Hepatocyte (in vitro differentiated cells): ENCODE measurements at places on chromosomes 2 and 18. TPM values are rescaled to one million over a fixed set of nuclear protein-coding genes. Genes with fewer than 3 reads are reported as not detected.

DNA sequence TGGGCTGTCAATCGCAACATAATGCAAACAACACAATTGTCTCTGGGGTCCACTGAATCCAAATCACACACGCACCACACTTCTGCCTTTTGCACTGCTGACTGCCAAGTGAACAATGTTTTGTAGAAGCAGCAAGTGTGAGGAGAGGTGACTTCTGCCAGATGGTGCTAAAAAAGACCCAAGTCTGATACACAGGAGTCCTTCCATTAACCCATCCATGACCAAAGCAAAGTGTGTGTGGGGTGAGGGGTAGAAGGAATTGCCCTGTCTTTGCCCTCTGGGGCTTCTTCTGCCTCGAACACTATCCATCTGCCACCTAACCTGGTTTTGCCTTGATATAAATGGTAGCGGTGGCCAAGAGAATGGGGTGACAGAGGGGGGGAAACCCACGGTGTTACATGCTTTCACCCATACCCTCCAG, 50.0 kb downstream of the C2orf42 start:
- H3K27ac ChIP-seq, result peak overlapping the region; percentile 99
- no peaks in the 10 kb centered on the region for H3K36me3 ChIP-seq
- H3K4me1 ChIP-seq, result peaks cover 26% of the 10 kb centered on the region
- no peak overlapping the region for H3K4me3 ChIP-seq
- no peaks in the 10 kb centered on the region for H3K27me3 ChIP-seq
- no peak for DNase-seq

ZEB2 gene
- polyA plus RNA-seq, result 17.2 and 17.8 TPM in 2 replicates

DNA sequence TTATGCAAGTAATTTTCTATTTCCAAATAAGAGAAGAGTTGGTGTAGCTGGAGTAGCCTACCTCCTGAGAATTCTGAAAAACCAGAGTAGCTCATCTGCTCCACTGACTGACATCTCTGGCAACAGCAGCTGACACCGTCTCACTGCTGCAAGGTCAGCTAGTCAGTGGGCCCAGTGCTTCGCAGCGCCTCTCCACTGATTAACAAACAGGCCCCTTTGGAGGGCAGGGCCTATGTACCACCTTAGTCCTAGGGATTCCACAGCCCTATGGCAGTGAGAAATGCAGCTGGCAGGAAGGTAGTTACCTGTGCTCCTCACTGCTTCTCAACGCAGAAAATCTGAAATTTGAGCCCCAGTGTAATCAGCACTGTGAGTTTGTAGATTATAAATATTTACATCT, 97.5 kb downstream of the DLGAP1 start:
- peaks cover 9% of the 10 kb centered on the region for H3K4me1 ChIP-seq
- DNase-seq, result no peak
- no peak overlapping the region for H3K4me3 ChIP-seq
- H3K27ac ChIP-seq, result no peak overlapping the region
- peaks cover 16% of the 10 kb centered on the region for H3K27me3 ChIP-seq

GRCh38 chr2:161104054-161104553, 56.1 kb upstream of the TANK start:
- H3K27me3 ChIP-seq, result no peaks in the 10 kb centered on the region
- DNase-seq, result no peak
- peaks cover 9% of the 10 kb centered on the region for H3K4me1 ChIP-seq
- H3K36me3 ChIP-seq, result no peaks in the 10 kb centered on the region

- DNase-seq, result no peak
- H3K27ac ChIP-seq, result no peak overlapping the region
Measured at GRCh38 chr18:13173578-13174145, 44.9 kb upstream of the LDLRAD4 start.

REEP1 gene
- polyA plus RNA-seq, result 20.8 and 21.5 TPM in 2 replicates

UGT1A4 gene
- polyA plus RNA-seq, result not detected in 2 replicates

- no peaks in the 10 kb centered on the region for H3K27me3 ChIP-seq
- no peak for DNase-seq
- H3K27ac ChIP-seq, result no peak overlapping the region
- no peaks in the 10 kb centered on the region for H3K36me3 ChIP-seq
Measured at GRCh38 chr2:109435901-109436598, 177.7 kb downstream of the SEPTIN10 start.

DNA sequence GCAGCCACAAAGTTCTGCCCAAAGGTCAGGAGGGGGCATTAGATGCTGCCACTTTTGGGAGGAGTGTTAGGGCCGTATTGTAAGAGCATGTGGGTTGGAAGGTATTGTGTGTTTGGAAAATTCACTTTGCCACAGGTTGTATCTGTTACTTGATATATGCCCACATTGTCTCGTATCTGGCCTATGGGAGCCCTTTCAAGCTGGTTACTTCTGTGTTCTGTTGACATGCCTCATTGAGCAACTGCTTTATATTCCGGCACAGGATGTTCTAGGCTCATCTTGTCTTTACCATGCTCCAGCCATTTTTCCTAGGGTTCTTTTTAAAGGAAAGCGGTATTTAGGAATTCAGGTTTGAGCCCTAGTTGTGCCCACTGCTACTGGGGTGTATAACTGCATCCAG, 6.0 kb downstream of the ADNP2 start:
- H3K4me3 ChIP-seq, result no peak overlapping the region
- no peak for DNase-seq
- H3K27me3 ChIP-seq, result no peaks in the 10 kb centered on the region
- no peak overlapping the region for H3K27ac ChIP-seq
- H3K4me1 ChIP-seq, result peaks cover 16% of the 10 kb centered on the region
- H3K36me3 ChIP-seq, result no peaks in the 10 kb centered on the region

GRCh38 chr2:60303680-60304079, 249.8 kb downstream of the BCL11A start:
- H3K4me3 ChIP-seq, result no peak overlapping the region
- DNase-seq, result no peak
- H3K4me1 ChIP-seq, result peaks cover 11% of the 10 kb centered on the region
- H3K36me3 ChIP-seq, result no peaks in the 10 kb centered on the region
- no peak overlapping the region for H3K27ac ChIP-seq

- H3K27me3 ChIP-seq, result no peaks in the 10 kb centered on the region
- H3K27ac ChIP-seq, result no peak overlapping the region
- no peaks in the 10 kb centered on the region for H3K36me3 ChIP-seq
Measured at GRCh38 chr2:12694990-12695774, 21.6 kb upstream of the TRIB2 start.

DNA sequence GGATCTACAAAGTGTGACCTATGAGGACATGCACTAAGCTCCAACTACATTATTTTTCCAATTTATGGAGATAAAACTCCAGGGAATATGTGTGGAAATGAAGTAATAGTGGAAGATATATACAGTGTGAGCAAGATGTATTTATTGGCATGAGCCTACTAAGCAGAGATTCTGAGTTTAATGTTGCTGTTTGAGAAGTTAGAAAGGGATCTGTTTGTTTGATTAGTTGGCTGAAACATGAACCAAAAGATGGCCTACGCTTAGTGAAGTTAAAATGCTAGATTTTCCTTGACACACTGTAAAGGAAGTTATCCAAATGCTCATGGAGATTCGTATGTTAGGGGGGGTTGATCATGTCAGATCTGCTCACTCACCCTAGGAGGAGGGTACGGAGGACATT, 621.7 kb downstream of the TMEM182 start:
- no peaks in the 10 kb centered on the region for H3K4me1 ChIP-seq
- no peak overlapping the region for H3K27ac ChIP-seq
- DNase-seq, result no peak
- no peaks in the 10 kb centered on the region for H3K27me3 ChIP-seq
- H3K4me3 ChIP-seq, result no peak overlapping the region

DNA sequence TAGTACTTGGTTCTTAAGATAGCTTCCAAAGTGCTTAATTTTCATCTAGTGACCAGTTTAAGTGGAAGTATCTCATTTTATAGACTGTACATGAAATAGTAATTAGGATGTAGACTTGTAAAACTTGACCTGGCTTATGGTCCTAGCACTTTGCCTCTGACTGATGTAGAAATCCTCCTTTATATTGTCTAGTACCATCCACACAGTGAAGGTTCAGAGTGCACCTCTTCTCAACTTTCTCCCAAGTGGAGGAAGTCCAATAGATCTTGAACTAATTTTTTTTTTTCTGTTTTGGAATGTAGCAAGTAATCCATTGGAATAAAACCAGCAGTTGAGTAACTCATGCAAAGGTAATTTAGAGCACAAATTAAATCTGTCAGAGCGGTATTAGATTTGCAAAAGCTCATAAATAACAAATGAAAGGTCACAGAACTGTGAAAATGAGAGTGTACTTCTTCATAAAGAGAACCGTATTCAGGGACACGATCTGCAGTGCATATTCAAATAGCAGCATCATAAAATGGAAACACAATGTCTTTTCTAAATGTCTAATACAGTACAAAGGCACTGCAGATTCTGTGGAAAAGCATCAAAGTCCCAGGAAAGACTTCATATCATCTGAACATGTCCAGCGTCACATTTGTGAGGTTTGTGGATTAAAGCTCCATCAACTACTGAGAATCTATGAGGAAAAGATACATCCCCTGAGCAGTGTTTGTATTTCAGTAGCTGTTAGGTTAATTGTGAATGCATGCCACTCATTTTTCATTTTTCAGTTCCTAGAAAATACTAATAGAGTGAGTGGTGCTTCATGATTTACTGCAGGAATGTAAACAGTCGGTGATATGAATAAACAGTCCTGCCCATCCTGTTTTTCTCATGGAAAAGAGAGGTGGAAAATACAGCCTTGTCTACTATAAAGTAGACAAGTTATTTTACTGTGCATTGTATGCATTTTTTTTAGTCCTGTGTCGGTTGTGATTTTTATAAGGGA, 100.7 kb downstream of the LYPD6 start:
- no peaks in the 10 kb centered on the region for H3K36me3 ChIP-seq
- no peak for DNase-seq
- no peaks in the 10 kb centered on the region for H3K27me3 ChIP-seq
- H3K4me1 ChIP-seq, result peaks cover 19% of the 10 kb centered on the region
- no peak overlapping the region for H3K4me3 ChIP-seq

DNA sequence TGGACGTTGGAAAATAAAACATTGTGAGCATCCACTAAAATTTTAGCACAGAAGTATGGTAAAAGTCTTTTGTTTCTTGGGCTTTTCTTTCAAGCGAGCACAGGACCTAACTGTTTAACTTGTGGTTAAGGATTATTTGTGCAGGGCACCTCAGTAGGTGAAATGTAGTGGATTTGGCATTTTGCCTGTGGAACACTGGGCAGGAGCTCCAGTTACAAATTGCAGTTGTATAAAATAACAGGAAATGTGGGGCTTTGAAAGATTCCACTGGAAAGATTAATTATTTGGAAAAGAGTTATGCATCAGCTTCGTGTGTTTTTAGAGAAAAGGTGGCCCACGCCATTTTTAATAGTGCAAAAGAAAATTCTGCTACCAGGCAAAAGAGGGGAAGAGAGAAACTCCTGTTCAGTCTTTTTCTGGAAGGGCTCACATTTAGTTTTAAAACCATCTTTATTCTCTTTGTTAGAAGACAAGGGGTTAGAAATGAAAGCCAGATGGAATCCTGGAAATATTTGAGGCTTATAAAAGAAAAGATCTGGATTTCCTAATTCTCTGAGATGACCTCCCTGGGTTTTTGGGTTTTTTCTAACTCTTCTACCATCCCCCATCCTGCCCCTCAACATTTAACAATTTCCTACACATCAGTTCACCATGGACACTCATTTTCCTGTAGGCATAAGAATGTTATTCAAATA, 144.3 kb upstream of the SERTAD2 start:
- no peaks in the 10 kb centered on the region for H3K27me3 ChIP-seq
- H3K4me1 ChIP-seq, result peaks cover 9% of the 10 kb centered on the region
- no peak overlapping the region for H3K4me3 ChIP-seq
- H3K36me3 ChIP-seq, result no peaks in the 10 kb centered on the region
- peak overlapping the region; percentile 58 for H3K27ac ChIP-seq

VAMP5 gene
- polyA plus RNA-seq, result 36.1 TPM in 2 replicates
